NCI-H2081 (cell line): ENCODE measurements at places on chromosomes 2 and 18.
A peak's percentile ranks its signal among the peaks of the same experiment; 100 is the strongest.

GRCh38 chr2:233513953-233514655 is 52.5 kb downstream of the USP40 start:
- DNase-seq, result peak; percentile 9

DNA sequence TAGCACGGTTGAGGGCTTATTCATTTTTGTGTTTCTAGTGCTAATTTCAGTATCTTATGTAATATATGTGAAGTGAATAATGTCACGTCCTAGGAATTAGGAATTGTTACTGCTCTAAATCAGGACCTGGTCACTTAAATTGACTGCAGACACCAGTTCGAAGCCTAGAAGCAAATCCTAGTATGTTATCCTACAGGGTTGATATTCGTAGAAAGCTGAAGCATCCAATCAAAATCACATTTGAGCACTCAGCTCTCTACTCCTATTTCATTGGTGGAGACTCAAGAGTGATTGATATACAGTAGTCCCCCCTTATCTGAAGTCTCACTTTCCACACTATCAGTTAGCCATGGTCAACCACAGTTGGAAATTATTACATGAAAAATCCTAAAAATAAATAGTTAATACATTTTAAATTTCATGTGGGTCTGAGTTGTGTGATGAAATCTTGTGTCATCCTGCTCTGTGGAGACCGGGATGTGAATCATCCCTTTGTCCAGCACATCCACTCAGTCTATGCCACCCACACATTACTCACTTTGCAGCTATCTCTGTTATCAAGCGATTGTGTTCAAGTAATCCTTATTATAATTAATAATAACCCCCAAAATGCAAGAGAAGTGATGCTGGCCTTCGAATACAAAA is 35.2 kb upstream of the SCN9A start:
- no peak for DNase-seq

GRCh38 chr2:200730302-200730701 is 81.4 kb upstream of the BZW1 start:
- DNase-seq, result no peak

GRCh38 chr18:77006305-77007175 is 126.0 kb downstream of the MBP start:
- DNase-seq, result no peak

- DNase-seq, result no peak
These were observed 312.4 kb downstream of the MTX2 start for GRCh38 chr2:176581557-176582165.

GRCh38 chr18:49051311-49051967 is 100.7 kb upstream of the SMAD7 start:
- no peak for DNase-seq

DNA sequence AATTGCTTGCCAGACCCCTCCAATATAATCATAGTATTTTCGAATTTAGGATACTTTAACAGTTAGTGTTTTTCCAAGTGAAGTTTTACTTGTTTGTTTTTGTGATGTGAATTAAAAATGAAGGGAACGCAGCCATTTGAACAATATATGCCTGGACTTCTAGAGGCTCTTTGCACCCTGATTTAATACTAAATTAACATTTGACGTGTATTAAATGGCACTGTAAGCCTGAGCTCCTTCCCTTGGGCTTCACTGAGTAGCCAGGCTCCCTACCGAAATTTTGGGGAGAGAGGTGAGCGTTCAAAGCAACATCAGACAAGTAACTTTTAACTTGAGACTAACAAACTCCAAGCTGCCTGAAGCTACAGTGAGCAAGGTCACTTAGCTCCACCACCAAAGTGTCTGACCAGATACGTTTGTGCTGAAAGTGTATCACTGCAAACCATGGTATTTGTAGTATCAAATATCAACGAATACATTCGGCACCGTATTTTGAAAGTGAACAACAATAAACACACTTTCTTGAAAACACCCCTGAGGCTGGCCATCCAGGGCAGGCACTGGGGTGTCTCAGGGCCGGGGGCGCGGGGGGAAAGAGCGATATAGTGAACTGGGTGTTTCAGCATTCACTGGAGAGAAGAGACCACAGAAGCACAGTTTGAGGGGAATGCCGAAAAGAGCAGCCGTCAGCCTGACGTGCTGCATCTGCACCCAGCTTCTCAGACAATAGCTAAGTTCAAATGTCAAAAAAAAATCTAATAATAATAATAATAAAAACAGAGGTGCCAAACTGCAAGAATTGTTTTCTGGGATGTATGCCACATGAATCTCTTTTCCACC is 7.7 kb upstream of the POU3F3 start:
- no peak for DNase-seq

DNA sequence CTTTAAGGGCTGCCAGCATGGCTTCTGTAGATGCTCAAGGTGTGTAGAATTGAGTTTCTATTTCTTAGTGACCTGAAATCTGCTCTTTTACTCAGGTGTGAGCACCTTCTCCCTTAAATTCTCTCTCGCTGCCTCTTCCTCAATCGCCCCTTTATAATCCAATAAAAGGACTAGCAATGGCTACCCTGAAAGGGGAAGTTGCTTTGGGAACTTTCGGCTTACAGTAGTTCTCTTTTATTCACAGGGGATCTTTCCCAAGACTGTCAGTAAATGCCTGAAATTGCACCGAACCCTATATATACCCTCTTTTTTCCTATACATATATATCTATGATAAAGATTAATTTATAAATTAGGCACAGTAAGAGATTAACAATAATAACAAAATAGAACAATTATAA is 121.8 kb downstream of the ACTR3 start:
- no peak for DNase-seq

GRCh38 chr2:86453836-86454235 is 12.7 kb downstream of the KDM3A start:
- DNase-seq, result peak; percentile 62

- no peak for DNase-seq
These were observed 927.7 kb upstream of the CDH2 start for GRCh38 chr18:29104671-29105070.

DNA sequence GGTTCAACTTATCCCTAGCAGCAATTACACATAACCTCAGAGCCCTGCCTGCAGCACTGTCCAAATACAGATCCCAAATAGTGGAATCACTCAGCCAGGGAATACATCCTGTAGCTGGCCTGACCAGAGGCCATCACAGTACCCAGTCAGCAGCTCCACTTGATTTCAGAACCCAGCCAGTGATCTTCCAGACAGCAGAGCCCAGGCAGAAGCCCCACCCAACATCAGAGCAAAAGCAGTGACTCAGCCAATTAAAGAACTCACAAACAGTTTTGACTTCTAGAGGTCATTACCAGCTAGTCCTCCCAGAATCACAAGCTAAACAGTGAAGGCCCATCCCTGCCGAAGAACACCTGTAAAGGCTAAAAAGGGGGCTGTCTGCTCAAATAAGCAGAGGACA is 118.0 kb upstream of the SRD5A2 start:
- DNase-seq, result no peak

- no peak for DNase-seq
These were observed 6.7 kb downstream of the MYO7B start for GRCh38 chr2:127542231-127542630.
